Osteoblast (primary cell): ENCODE measurements at places on chromosomes 11 and 22. TPM values are rescaled to one million over a fixed set of nuclear protein-coding genes. Genes with fewer than 3 reads are reported as not detected.

CCDC179 gene
- not detected in 2 replicates for total RNA-seq

C11orf86 gene
- total RNA-seq = not detected in 2 replicates

IL17RA gene
- total RNA-seq = 6.2 TPM in 2 replicates

ELMOD1 gene
- total RNA-seq = under 0.01 TPM in 2 replicates

ELFN2 gene
- under 0.01 and 0.29 TPM in 2 replicates for total RNA-seq

EFCAB6 gene
- 1.8 and 2.9 TPM in 2 replicates for total RNA-seq

UBASH3B gene
- 9.1 and 21.4 TPM in 2 replicates for total RNA-seq

OR52N2 gene
- total RNA-seq = not detected in 2 replicates

MS4A3 gene
- not detected in 2 replicates for total RNA-seq

CAT gene
- 56.6 and 62.6 TPM in 2 replicates for total RNA-seq

SYT7 gene
- total RNA-seq = 3.6 and 6.8 TPM in 2 replicates

POTEH gene
- total RNA-seq = under 0.01 TPM in 2 replicates

TPBGL gene
- total RNA-seq = not detected in 2 replicates

RBM7 gene
- 37.7 and 38.0 TPM in 2 replicates for total RNA-seq

KDELR3 gene
- total RNA-seq = 142 and 161 TPM in 2 replicates

OSBP gene
- total RNA-seq = 35.1 and 35.9 TPM in 2 replicates
